D721Med (cell line): ENCODE measurements at places on chromosomes 7 and 10.

DNA sequence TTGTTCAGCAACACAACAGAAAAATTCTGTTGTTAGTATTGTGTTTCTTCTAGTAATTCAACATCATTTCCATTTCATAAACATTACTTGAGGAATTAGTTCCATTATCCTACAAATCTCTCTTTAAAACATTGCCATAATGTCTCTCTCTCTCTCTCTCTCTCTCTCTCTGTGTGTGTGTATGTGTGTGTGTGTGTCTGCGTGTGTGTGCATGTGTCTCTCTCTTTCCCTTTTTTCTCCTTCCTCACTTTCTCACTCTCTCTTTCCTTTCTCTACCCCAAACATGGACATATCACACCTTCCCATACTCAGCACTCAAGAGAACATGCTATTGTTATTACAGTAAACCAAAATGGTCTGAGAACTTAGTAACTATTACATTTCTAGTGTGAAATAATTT is 16.6 kb downstream of the LRRTM3 start:
- no peak for DNase-seq

DNA sequence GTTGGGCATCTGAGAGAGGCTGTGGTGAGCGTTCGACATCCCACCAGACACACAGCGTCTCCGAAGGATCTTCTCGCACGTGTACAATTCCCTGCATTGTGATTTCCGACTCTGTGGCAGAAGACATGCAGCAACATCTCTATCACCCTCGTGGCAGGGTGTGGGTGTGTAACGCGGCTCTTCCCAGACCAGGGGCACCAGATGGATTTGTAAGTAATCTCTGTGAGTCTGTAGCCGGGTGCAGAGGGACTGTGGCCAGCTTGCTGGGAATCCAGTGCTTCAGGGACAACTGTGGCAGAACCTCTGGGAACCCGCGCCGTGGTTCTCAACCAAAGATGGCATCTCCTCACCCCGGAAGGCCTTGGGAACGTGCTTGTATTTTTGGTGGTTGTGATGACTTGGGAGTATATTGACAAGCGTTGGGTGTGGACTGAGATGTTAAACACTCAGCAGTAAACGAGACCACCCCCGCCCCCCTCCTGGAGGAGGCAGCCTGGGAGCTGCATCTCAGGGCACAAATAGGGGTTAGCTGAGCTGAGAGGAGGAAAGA is 21.2 kb downstream of the FOXL3 start:
- DNase-seq: no peak

- DNase-seq: no peak
These were observed 1201.4 kb downstream of the XPNPEP1 start for GRCh38 chr10:108721874-108722273.

GRCh38 chr10:93062514-93063143 is 2.0 kb downstream of the CYP26C1 start:
- DNase-seq: no peak

DNA sequence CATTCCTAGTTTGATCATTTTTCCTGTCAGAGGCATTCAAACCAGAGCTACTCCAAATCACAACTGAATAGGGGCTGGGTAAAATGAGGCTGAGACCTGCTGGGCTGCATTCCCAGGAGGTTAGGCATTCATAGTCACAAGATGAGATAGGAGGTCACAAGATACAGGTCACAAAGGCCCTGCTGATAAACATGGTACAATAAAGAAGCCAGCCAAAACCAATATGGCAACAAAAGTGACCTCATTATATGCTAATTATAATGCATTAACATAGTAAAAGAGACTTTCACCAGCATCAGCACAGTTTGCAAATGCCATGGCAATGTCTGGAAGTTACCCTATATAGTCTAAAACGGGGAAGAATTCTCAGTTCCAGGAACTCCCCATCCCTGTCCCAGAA is 37.3 kb downstream of the TWIST1 start:
- DNase-seq: no peak

- DNase-seq: no peak
These were observed 190.0 kb downstream of the CALN1 start for GRCh38 chr7:72222136-72222535.

DNA sequence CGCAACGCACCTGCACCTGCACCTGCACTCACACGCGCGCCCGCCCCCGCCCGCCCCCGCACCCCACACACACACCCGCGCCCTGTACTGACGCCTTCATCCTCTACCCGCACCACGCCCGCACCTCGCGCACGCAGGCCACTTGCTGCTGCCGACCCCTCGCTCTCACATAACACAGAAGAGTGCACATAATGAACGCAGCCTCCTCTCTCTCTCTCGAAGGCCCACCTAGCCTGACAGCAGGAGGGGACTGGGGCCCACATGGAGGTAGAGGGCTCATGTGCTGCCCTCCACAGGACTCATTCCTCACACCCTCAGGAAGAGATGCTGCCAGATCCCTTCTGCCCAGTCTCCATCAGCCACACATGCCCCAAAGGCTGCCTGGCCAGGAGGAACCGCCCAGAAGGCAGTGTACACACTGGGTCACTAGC is 432 bp upstream of the CAMK2B start:
- no peak for DNase-seq

DNA sequence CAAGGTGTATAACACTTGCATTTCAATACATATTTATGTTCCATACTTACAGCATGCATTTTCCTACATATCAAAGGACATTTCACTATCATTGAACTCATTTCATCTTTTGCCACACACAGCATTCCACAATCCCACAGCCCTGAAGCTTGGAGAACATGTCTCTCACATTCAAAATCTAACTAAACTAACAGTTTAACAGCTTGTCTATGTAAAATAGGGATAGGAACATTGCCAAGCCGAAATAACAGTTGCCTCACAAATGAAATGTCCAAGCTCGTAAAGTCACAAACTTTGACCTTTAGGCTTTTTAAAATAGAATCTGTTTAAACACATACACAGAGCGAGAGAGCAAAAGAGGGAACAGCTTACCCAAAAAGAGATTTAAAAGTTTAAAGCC is 65.3 kb downstream of the HGF start:
- DNase-seq: no peak

GRCh38 chr10:114810926-114811325 is 10.7 kb upstream of the FHIP2A start:
- DNase-seq: no peak

DNA sequence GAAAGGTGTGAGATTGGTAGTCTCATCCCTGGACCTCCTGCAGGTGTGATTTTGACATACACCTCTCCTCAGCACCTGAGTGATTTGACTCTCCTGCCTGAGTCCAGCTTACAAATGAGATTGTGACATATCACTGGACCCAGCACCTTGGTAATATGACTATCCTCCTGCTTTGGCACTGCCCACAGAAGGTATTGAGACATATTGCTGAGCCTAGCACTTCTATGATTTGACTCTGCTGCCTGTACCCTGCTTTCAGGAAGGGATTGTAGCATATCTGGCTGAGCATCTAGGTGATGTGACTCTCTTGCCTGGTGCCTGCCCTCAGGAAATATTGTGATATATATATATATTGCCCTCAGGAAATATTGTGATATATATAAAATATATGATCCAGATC is 43.5 kb upstream of the ZNF680 start:
- DNase-seq: no peak

DNA sequence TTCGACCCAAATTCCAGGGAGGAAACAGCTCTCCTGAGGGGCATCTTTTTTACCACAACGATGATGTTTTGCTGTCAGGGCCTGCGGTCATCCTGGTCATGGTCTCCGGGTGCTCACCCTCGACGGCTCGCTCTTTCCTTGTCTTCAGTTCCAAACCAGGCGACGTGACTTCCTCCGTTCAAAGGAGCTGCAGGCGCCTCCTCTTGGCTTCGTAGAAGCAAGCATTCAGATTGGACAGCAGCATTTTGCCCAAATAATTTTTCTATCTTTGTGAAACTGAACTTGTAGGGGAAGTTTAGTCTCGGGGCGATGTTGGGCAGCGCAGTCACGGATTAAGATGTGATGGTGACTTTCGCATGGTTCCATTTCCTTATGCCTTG is 208.9 kb downstream of the DNAJB6 start:
- no peak for DNase-seq

DNA sequence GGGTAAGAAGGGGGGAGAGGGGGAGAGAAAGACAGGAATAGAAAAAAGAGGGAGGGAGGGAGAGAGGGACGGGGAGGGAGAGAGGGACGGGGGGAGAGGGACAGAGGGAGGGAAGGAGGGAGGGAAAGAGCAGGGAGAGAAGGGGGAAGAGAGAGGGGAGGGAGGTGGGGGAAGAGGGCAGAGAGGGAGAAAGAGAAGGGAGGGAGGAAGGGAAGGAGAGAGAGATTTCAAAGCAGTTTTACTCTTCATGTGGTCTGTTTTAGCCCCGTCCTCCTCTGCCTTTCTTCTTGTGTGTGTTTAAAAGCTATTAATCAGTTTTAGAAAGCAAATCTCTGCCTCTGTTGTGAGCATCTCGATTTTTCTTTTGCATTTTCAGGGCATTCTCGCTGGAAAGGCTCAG is 237.0 kb downstream of the WDR37 start:
- no peak for DNase-seq

DNA sequence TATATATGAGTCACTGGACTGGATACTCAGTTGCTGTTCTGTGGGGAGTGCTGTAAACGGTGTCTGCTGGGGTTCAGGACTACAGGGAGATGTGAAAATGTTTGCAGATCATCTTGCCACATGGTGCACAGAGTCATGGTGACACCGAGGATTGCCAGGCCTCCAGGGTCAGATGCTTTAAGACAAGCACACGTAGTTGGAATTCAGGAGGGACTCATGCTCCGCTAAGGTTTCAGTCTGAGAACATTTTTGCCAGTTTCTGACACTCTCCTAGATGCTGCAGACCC is 211.3 kb downstream of the CXCL12 start:
- DNase-seq: no peak

GRCh38 chr7:64990216-64990615 is 620 bp downstream of the ZNF117 start:
- DNase-seq: no peak

- DNase-seq: no peak
These were observed 2.3 kb upstream of the GRID2IP start for GRCh38 chr7:6553448-6554044.

GRCh38 chr10:129594811-129595210 is 127.8 kb downstream of the MGMT start:
- DNase-seq: no peak

- DNase-seq: no peak
These were observed 291.6 kb upstream of the PODXL start for GRCh38 chr7:131848033-131848432.

GRCh38 chr7:69781412-69781846 is 183.2 kb downstream of the AUTS2 start:
- no peak for DNase-seq

GRCh38 chr7:53518319-53518718 is 482.9 kb downstream of the POM121L12 start:
- no peak for DNase-seq

DNA sequence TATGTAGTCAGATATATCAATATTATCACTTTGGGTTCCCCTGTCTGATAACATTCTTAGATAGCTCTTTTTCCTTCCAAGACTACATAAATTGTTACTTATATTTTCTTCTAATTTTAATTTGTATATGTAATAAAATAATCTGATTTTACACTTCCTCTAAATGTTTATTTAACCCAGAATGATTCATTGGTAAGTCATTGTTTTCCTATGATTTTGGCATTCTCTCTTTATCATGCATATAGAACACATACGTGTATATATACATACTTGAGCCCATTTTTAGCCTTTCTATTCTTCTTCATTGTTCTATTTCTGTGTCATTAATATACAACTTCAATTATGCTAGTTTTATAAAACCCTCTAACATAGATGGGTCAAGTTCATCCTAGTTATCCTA is 16.6 kb downstream of the SFTPD start:
- DNase-seq: no peak

GRCh38 chr7:129009437-129009836 is 45.5 kb downstream of the TNPO3 start:
- DNase-seq: no peak

GRCh38 chr7:68707159-68707558 is 891.1 kb upstream of the AUTS2 start:
- no peak for DNase-seq

DNA sequence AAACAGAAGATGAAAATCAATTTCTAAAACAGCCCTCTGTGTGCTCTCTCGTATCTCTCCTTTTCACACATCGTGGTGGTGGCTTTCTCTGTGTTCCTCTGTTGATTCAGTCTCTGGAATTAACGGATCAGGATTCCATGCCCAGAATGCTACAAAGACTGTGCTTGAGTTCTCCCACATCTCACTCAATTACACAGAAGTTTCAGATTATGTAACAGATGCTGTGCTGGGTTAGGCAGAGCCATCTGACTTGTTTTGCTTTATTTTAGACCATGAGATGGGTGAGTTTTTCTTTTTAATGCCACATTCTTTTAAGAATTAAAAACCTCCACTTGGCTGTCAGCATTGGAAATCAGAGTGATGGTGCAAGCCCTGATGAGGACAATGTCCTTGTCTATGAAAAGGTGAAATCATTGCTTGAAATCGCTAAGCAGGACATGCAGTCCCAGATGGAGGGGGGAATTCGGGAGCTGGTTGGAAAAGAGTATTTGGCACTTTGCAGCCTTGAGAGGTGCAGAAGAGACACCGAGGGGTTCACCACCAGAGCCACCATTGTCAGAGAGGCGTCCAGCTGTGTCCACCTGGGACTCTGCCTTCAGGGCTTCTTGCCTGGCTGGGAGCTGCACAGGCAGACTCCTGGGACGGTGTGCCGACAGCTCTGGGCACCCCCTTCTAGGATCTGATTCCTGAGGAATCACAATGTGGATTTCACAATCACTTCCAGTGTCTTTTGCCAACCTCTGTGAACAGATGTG is 80.4 kb downstream of the EGFR start:
- no peak for DNase-seq

- DNase-seq: no peak
These were observed 11.2 kb upstream of the PLEKHA1 start for GRCh38 chr10:122363311-122363710.

- no peak for DNase-seq
These were observed 320.9 kb downstream of the PCLO start for GRCh38 chr7:82841828-82842227.

DNA sequence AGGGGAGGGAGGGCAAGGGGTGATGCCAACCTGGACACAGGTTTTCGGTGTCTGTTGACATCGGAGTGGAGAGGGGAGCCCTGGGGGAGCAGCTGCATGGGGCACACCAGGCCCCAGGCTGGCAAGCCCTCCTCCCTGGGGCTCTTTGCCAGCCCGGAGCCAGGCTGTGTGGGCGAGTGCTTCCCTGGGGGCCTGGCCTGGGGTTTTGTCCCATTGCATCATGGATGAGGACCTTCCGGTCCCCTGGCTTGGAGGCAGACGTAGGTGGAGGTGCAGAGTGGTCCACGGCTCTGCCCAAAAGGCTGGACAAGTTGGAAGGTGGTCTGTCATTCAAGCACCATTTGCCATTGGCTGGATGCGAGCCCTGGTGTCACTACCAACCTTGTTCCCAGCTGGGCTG is 34.8 kb downstream of the ZMIZ1 start:
- no peak for DNase-seq

DNA sequence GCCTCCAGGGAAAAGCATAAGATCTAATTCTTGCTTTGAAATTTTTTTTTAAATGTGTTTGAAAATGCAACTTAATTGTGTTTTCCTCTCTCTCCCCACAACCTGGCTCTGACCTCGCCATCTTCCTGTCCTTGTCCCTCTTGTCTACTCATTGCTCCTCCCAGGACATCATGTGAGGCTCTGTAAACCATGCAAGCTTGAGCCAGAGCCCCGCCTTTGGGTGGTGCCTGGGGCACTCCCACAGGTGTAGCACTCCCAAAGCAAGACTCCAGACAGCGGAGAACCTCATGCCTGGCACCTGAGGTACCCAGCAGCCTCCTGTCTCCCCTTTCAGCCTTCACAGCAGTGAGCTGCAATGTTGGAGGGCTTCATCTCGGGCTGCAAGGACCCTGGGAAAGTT is 9.8 kb upstream of the CDHR1 start:
- peak; percentile 12 for DNase-seq
